ENCODE measurements at places on chromosomes 7 and 10.

- no peak for DNase-seq
Observed at GRCh38 chr7:30249316-30249715, 35.1 kb upstream of the ZNRF2 start.

DNA sequence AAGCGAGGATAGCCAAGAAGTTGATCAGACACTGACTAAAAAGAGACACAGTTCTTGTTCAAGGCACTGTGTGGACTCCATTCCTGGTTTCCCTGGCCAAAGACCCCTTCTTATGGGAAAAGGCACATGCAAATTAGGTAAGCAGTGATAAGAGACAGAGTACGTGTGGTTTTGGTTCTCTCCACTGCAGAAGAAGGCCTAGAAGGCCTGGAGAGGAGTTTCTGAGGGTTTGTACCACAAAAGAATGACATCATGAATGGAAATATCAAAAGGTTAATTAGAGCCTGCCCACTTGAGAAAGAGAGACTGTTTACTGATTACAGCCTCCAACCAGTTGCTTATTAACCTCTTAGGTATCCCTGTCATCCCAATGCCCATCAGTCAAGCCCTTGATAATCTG lies 137.5 kb downstream of the ZNF365 start:
- DNase-seq, result no peak

DNA sequence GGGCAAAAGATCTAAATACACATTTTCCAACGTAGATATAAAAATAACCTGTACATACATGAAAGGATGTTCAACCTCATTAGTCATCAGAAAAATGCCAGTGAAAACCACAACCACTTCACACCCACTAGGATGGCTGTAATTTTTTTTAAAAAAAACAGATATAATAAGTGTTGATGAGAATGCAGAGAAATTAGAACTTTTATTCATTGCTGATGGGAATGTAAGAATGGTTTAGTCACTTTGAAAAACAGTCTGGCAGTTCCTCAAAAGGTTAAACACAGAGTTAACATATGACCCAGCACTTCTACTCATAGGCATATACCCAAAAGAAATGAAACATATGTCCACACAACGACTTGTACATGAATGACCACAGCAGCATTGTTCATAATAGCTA lies 32.3 kb upstream of the PRKCQ start:
- no peak for DNase-seq

- no peak for DNase-seq
Observed at GRCh38 chr7:86844608-86845007, 200.9 kb downstream of the GRM3 start.

GRCh38 chr7:120114626-120115025 lies 158.3 kb upstream of the KCND2 start:
- DNase-seq, result no peak

DNA sequence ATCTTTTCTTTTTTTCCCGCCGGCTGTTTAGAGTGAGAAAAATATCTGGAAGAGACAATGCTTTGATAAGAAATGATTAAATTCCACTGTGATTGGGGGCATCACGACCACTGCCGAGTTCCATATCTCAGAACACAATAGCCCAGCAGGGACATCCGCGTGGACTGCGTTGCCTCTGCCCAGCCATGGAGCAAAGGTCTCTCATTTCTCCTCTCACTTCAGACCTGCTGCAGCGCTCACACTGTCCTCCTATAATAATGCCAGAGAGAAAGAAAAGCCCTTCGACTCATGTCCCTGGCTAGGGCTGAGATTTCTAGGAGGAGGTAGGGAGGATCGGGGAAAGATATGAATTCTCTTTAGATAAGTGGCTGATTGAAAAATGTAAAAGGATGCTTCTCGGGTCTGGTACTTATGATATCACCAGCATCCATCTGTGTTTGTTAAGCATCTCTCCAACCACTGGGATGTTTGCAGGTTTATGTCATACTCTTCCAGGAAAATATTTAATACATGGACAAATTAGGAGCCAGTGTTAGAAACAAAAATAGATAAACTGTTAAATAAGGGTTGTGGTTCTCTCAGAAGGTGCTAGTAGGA lies 472.9 kb upstream of the AKR1E2 start:
- no peak for DNase-seq

- no peak for DNase-seq
Observed at GRCh38 chr10:90075995-90076394, 374.6 kb downstream of the KIF20B start.

DNA sequence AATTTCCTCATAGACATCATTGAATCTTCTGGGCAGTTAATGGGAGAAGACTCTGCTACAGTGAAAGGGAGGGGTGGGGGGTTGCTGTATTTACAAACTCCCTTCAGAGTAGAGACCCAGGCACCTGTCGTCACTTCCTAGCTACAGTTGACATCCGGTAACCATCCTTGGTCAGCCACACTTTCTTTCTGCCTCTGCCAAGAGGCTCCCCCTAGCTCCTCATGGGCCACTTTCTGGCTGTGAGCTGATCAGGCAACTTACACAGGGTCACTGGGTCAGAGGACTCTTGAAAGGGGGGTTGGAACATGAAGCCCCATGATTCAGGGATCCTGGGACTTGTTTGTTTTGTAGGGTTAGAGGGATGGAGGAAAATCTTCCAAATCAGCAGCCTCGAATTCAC lies 1.2 kb downstream of the TECPR1 start:
- no peak for DNase-seq

DNA sequence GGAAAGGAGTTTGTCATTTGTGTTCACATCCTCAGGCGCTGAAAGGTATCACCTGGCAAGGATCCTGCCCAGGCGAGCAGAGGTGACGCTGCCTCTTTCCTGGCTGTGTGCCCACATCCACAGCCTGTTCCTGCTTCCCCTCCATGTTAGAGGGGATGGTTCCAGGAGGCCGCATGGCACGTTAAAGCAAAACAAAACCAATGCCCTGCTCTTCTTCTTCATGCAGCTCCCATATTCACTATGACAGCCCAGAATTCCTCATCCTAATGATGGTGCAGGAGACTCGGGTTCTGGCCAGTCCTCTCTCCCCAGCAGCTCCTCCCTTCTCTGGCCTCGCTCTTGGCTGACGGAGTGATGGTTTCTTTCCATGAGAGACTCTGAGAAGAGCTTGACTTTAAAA lies 678.5 kb upstream of the ANKRD30A start:
- no peak for DNase-seq

DNA sequence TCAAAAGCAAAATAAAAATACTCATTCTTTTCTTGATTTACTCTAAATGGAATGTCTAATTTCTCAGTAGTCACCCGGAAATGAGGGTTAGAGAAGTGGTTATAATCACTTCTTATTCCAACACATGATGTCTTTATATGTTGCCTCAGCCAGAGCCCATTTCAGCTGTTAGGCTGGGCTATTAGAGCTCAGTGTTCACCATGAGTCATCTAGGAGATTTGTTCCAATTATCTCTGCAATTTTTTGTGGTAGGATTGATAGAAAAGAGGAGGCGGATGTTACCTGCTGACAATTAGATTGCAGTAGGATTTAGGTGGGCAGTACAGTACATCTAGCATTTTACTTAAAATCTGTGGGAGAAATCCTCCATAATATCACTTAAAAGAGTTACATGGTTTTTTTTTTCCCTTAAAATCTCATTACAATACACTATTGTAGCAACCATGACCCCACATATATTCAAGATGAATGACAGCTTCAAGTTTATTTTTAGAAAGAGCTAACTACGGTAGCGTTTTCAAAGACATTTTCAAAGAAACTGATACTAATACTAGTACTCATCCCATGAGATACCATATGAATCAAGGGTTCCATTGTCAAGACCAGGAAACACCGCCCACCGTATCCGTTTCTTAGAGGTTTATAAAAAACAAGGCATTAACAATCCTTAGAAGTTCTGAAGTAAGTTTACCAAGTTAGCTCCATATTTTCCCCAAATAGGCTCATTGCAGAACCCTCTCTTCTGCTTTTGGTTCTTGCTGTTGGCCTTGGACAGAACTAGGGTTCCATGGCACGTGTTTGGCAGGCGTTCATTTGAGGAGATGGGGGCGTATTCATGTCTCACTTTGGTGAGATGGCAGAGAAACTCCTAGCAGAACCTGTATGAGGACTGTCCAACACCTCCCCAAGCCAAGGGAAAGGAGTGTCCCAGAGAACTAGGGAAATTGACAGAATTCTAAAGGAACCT lies 10.4 kb downstream of the CPA2 start:
- DNase-seq, result no peak

DNA sequence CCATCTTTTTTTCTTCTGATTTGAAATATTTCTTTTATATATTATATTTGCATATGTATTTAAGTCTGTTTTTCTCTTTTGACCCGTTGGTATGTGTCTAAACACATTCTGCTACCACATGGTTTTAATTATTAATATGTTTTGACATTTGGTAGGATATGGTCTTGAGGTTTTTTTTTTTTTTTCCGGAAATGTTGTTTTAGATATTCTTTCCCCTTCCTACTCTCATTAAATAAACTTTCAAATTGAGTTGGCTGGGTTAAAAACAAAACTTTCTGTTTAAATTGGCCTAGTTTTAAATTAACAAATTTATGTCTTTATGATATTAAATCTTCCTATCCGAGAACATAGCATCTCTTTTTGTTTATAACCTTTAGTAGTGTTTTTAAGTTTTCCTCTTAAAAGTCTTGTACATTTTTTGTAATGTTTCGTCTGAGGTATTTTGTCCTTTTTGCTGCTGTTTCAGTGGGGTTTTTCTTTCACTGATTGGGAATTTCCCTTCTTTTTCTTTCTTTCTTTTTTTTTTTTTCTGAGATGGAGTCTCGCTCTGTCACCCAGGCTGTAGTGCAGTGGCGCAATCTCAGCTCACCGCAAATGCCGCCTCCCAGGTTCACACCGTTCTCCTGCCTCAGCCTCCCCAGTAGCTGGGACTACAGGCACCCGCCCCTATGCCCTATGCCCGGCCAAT lies 25.4 kb downstream of the STAM start:
- DNase-seq, result no peak

DNA sequence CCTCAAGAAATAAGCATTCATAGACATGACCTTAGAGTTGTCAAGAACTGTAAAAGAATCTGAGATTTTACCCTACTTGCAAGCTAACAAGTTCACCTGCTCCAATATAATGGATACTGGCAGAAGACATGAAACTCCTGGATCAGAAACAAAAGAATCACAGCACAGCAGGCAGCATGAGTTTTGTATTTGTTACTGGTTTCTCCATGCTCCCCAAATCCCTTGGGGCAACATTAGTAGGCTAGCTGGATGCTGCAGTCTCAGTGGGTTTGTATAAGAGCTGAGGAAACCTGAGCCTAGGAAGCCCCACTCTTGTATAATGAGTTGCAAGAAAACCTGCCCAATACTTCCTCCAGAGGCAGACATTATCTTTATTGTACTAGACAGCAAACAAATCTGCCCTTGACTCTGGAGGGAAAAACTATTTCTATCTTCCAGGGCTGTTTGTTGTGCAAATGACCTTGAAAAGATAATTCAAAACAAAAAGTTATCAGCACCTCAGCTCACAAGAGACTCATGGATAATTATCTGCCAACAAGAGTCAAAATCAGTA lies 64.8 kb downstream of the ABLIM1 start:
- DNase-seq, result no peak

- no peak for DNase-seq
Observed at GRCh38 chr7:65746398-65746669, 126.5 kb upstream of the VKORC1L1 start.

DNA sequence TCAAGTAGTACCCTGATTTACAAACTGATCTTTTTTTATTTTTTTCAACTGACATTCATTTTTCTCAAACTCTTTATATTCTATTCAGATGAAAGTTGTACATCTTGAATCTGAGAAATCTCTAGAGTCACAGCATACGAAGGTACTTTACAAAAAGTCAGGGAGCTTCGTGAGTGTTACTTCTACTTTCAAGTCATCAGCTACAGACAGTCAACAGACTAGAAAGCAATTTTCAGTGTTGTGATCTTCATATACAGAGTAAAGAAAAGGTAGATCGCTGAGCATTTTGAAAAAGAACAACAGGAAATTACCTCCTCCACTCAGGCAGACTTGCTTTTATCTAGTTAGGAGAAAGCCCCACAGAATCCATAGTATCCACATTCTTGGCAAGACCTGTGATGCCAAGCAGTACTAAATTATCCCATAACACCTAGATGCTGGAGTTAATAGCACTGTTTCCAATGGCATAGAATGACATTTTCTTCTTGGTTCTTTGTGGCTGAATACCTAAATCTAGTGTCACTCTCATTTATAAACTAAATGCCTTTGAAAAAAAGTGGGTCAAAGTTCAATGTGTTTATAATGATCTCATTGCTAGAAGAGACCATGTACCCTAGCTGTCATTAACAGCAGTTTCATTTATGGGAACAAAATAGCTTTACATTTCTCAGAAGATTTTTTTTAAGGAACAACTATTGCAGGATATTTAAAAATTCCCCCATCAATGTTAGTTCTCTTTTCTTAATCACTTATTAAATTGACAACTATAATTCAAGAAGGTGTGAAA lies 12.0 kb upstream of the ZNF800 start:
- no peak for DNase-seq

DNA sequence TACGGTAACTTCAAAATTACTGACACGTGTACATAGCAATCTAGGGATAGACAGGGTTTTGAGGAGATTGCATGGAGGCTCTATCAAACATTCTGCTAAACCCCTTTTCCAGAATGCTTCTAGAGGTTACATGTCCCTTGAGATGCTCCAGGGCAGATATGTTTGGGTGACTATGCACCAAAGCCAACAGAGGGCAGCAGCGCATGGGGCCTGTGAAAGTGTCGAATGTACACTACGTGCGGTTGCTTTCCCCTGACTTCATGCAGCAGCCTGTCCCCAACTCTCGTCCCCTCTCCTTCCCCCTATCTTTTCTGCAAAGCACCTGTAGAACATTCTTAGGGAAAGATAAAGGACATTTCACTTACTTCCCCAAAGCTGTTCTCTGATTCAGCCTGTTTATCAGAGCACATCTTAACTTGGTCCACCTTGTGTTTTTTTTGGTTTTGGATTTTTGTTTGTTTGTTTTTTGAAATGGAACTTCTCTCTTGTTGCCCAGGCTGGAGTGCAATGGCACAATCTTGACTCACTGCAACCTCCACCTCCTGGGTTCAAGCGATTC lies 90.2 kb downstream of the UBE3C start:
- DNase-seq, result no peak

DNA sequence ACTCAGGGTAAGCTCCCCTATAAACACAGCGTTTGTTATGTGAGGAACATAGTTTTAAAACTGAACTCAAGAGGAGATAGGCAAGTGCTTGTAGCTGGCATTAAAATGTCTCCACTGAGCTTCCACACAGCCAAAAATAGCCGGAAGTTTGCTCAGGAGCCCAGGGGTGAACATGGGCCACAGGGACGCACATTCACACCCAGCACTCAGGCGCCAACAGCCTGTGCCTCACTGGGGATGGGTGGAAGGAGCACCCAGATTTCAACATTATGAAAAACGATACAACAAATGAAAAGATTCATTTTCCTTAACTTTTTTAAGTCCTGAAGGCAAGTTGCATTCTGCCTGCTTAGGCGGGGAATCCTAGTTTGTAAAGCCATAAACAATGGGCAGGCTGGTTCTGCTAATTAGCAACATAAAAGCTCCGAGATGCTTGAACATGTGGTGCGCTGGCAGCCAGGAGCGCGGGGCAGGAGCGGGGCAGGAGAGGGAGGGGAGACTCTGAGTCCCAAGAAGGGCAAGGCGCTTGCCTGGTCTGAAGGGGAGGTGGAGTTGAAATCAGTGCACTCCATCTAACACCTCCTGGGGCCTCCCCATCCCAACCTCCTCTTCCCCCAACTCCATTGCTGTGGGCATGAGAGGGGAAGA lies 235.9 kb downstream of the COBL start:
- no peak for DNase-seq

GRCh38 chr7:26928703-26929347 lies 64.4 kb upstream of the SKAP2 start:
- DNase-seq, result no peak

GRCh38 chr10:26479766-26480492 lies 41.8 kb downstream of the APBB1IP start:
- no peak for DNase-seq

GRCh38 chr7:3753868-3754267 lies 452.8 kb downstream of the SDK1 start:
- DNase-seq, result no peak
